GM13976 (cell line): ENCODE measurements at places on chromosomes 7 and 10.

DNA sequence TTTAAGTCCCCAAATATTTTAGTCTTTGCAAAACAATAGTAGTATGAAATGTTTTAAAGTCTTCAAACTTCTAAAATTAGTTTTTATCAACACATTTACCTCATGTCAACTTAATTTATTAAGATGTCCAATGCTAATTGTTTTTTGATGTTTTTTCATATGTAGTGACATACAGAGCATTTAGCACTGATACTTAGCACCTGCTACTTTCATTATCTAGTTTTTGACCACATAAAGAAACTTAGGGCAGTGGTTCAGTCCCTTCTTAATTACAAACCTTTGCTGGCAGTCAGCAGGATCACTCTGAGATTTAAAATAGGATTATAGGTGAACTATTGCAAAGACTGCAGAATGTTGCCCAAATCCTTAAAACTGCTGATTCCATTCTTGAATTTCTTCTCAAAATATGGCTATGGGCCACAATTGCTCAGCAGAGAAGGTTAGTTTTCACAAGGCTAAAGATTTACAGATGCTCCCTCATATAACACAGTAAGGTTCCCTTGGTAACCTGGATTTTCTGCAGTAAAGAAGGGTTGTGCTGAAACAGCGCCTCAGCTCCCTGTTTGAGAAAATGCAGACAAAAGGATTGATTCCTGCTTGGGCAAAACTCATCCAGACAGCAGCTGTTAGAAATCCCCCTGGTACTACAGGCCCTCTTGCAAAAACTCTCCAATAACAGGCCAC lies 3.4 kb downstream of the GPR85 start:
- no peak for DNase-seq

GRCh38 chr7:25805027-25805687 lies 346.8 kb upstream of the NFE2L3 start:
- no peak for DNase-seq

- no peak for DNase-seq
Observed at GRCh38 chr10:34186745-34187144, 628.4 kb downstream of the PARD3 start.

DNA sequence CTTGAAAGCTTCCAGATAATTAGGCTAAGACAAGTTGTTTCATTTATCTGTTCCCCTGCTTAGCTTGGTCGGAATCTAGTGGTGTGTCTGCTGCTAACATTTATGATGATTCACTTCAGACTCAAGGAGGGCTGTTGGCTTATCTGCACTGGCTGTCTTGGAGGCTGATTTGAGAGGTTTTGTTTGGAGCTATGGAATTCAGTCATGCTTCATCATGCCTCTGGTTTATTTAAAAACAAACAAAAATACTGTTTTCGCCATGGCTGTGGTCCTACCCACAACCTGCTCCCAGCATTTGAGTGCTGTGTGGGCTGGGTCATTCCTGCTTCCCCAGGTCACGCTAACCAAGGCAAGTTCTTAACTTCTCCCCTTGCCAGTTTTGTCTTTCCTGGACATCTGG lies 11.7 kb upstream of the ARPC1B start:
- DNase-seq, result no peak

GRCh38 chr7:932651-932975 lies 21.9 kb downstream of the ADAP1 start:
- DNase-seq, result no peak

DNA sequence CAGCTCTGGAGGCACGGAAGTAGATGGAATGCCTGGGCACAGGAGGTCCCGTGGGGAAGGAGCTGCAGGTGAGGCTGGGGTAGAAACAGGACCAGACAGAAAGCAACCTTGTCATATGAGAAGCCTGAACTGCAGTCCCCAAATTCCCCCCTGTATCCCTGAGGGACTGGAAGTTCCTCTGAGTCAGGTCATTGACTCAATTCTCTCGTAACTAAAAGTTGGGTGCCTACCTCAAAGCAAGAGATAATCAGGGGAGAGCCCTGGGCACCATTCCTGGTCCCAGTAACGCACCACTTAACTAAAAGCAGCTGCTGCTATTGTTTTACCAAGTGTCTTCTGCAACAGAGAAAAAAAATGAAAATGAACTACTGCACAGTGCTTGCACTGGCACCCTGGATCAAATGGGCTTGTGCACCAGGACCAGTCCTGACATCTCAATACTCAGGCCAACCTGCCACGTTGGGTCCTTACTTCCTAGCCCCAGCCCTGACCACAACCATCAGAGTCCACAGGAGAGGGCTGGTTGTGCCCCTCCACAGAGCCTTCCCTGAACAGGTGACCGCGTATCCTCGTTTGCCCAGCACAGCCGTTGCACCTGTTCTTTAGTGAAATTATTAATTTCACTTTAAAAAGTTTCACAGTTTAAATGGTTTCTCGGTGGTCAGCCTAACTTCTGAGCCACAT lies 79.3 kb downstream of the GRID1 start:
- no peak for DNase-seq

GRCh38 chr7:22565315-22565811 lies 65.4 kb upstream of the STEAP1B start:
- no peak for DNase-seq

DNA sequence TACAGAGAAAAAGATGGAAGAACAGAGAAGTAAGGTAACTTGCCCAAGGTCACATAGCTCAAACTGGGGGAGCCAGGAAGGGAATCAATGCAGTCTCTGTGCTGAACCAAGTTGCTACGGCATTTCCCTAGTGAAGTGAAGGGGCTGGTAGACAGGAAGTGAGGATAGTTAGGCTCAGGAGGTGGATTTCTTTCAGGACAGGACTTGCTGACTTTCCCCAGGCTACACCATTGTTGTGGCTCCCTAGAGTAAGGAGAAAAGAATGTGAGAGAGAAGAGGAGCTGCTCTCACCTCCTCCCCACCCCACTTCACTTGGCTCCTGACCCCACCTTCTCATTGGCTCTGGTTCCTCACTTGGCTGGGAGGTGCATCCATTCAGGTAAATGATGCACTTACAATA lies 316.9 kb downstream of the INHBA start:
- no peak for DNase-seq

- no peak for DNase-seq
Observed at GRCh38 chr10:124090601-124091209, 2.7 kb downstream of the CHST15 start.

GRCh38 chr10:86234541-86235270 lies 131.9 kb downstream of the GRID1 start:
- DNase-seq, result no peak

DNA sequence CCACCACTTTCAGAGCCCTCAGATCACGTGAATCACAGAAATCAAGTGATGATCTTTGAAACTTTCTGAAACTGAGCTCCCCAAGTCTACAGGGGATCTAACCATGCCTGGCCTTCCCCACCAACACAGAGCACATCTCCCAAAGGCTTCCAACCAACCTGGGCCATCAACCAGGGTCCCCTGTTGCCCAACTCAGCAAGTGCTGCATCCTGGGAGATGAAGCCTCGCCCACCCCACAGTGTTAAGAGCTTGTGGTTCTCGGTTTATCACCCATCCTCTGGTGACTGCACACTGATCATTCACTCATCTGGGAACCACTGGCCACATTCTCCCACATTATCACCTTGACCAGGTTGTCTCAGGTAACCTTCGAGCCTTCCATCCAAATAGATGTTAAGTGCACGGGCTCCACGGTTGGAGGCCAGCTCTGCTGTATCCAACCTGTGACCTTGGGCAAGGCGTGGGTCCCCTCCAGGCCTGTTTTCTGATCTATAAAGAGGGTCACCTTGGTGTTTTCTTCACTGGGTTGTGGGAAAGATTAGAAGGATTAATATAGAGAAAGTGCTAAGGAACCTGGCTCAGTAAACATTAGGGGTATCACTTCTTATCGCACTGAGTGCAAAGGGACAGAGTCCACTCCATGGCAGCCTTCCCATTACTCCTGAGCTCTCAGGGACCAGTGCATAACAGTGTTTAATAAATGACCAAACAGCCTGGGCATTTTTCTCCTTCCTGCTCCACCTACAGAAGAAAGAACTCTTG lies 3.6 kb downstream of the ZNF488 start:
- DNase-seq, result peak; percentile 7

GRCh38 chr10:78212060-78212785 lies 178.6 kb downstream of the RPS24 start:
- no peak for DNase-seq

GRCh38 chr10:28246023-28246422 lies 56.8 kb downstream of the MPP7 start:
- no peak for DNase-seq

- no peak for DNase-seq
Observed at GRCh38 chr7:21912305-21912704, 33.4 kb downstream of the CDCA7L start.

GRCh38 chr10:123890226-123890625 lies 1.4 kb downstream of the CPXM2 start:
- DNase-seq, result no peak

DNA sequence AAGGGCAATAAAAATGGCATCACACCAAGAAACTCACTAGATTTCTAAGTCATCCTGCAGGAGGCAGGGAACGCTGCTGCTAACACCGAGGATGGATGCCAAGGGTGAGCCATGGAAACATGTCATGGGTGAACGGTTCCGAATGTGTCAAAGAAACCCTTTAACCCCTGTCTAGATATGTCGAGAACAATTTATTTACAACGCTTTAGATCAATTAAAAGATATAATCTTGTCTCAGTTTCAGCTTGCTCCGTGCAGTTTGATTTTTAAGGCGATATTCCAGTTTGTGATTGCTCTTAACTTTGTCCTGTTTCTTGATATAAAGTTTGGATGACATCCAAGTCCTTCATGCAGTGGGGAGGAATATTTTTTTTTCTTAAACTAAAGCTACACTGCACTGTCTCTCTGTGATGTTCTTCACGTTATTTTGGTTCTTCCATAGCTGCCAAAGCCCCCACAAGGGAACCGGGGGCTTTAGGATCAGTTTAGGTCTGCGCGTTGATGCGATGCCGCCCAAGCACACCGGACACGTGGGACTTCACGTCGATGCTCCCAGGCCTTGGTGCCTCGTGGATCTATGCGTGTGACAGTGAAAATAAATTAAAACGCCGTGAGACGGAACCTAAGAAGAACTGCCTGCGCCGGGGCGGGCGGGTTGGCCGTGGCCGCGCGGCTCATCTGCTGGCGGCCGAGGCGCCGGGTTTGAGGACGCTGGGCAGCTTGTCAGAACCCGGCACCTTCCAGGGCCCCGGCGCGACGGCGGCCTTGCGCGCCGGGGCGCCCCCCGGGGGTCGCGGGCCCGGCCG lies 220.3 kb downstream of the PHTF2 start:
- DNase-seq, result no peak

- no peak for DNase-seq
Observed at GRCh38 chr10:13681528-13681927, 94.8 kb downstream of the PRPF18 start.

- no peak for DNase-seq
Observed at GRCh38 chr7:4805110-4805983, 29.9 kb downstream of the AP5Z1 start.

DNA sequence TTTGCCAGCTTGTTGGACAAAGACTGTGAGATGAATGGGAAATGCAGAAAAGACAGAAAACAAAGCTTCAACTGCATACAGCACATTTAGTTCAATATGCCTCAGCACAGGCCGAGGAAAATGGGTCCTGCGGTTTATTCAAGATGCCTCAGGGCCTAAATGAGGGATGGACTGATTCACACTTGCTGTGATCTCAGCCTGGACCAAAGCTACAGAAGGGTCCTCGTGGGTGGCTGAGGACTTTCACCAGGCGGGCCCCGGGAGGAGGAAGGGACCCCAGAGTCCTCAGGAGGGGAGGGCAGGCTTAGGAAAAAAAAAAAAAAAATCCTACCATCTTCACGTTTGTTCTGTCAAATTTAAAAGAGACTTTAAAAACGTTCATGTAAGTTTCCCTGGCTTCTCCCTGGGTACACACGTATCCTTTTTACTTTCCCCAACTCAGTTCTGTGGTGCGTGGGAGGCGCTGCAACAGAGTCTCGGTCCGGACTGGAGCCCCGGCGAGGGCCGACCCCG lies 624 bp upstream of the ZNF783 start:
- no peak for DNase-seq

DNA sequence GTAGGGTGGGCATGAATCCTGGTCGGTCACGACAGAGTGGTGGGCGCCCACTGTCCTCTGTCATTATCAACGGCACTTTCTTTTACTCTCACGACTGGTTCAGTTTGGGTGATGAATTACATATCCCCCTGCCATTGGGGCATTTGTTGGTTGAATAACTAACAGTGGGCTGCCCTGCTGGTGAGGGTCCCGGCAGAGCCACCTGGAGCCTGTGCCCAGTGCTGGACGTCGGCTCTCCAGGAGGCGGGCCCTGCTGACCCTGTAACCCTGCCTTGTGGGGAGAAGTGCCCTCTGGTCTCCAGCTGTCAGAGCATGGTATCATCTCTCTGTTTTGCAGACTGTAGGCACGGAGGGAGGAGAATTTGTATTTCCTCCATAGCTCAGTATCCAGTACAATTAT lies 199.1 kb downstream of the GLRX3 start:
- DNase-seq, result no peak

GRCh38 chr7:70134029-70134770 lies 535.9 kb downstream of the AUTS2 start:
- DNase-seq, result no peak

DNA sequence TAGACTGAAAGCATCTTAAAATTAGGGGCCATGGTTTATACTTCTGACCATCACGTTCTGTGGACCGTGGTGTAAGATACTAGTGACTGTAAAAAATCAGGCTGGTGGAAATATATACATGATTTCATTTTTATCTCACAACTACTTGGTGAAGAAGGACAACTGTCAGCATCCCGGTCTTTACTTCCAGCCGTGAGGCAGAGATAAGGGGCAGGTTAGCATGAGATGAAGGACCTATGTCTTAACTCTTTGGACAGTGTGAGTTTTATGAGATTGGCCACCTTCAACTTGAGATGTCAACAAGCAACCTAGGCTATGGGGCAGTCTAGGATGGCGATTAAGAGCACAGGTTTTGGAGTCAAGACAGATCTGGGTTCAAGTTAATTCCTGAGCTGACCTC lies 37.5 kb upstream of the FAM171A1 start:
- DNase-seq, result no peak

DNA sequence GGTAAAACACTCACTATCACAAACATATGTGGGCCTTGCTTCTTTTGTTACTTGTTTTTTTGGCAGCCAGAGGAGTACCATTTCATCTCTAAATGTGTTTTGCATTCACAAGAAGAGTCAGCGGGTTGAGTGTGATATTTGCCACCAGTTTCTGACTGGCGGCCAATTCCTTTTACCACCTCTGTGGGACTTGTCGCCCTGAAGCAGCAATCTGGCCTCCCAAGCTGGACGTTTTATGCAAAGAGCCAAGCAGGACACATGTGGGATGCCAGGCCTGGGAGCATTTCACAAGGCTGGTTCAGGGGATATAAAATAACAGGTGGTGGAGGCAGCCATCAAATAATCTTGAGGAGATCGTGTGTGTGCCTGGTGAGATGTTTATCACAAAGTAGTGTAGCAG lies 61.8 kb upstream of the TRIL start:
- DNase-seq, result no peak

DNA sequence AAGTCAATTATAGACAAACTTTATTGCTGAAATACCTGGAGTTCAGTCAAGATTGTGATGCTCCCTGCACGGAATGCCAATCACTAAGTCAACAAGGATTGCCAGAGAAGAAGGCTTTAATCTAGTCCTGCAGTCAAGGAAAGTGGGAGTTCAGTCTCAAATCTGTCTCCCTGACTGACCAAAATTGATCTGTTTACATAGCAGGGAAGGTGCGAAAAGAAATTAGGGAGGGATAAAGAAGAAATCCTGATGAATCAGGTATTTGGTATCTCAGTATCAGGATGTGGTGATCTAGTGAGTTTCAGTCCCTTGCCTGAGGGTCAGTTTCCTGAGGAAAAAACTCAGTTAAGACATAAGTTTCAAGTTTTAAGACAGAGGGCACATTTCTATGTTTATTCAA lies 2.1 kb upstream of the AKR1D1 start:
- DNase-seq, result no peak

- no peak for DNase-seq
Observed at GRCh38 chr10:129678186-129678585, 211.1 kb downstream of the MGMT start.
